ENCODE measurements at places on chromosomes 7 and 10.

GRCh38 chr10:1289591-1289990 lies 233.4 kb downstream of the WDR37 start:
- DNase-seq, result no peak

GRCh38 chr7:40306596-40306995 lies 171.8 kb downstream of the SUGCT start:
- no peak for DNase-seq

DNA sequence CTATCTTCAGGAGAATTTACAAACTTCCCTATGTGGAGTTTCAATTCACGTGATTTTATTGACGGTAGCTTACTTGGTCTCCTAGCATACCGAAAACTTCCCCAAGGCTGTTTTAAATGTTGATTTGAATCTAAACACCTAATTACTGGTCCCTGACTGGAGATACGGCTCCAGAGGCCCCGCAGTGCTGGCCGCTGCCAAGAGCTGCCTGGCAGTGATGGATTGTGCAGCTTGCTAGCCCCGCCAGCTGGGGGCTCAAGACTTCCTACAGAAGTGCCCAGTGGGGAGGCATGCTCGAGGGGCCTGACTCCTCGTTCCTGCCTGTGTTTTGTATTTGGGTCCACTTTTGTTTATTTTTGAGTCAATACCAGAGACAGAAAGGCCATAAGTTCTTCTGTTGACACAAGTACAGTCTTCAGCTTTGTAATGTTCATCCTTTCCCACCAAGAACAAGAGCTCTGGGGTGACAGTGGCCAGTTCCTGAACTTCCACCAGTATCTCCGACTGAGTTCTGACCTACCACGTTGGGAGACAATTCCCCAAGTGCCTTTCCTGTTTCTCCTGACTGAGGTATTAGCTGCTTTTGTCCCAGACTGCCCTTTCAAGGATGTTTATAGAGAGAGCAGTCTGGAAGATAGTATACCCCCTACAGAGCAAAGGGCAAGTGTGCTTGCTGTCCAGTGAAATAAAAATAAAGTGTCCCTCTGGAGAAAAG lies 80.7 kb upstream of the CXCL12 start:
- DNase-seq, result no peak

DNA sequence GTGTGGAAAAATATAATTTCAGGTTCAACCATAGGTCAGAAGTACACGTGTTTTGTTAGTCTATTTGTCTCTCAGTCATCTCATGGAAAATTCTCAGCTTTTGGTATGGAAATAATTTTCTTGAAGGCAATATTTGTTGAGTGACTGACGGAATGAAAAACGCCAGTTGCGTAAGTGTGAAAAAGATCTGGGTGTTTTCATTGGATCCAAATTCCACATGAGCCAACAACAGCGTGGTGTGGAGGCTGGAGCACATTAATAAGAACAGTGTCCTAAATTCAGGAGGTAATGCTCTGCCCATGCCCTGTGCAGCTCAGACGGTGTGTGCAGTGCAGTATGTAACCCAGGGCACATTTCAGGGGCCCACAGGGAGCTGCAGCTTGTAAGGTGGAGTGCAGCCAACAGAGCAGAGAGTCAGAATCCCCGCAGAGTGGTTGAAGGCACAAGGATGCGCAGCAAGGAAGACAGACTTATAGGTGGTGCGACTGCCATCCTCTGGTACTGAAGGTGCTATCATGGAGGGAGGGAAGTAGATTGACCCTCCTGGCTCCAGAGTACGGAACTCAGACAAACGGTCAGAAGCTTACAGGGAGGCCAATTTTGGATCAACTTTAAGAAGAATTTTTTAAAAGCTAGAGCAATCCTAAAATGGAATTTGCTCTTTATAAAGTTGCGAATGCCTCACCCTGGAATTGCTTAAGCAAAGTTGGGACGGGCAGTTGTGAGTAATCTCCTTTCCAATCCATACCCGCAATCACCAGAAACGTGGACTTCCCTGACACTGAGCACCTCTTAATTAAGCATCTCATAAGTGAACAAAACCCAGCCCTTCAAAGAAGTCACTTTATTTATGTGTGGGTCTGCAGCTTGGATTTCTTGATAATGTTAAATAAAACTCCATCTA lies 38.0 kb downstream of the EGFR start:
- DNase-seq, result no peak

DNA sequence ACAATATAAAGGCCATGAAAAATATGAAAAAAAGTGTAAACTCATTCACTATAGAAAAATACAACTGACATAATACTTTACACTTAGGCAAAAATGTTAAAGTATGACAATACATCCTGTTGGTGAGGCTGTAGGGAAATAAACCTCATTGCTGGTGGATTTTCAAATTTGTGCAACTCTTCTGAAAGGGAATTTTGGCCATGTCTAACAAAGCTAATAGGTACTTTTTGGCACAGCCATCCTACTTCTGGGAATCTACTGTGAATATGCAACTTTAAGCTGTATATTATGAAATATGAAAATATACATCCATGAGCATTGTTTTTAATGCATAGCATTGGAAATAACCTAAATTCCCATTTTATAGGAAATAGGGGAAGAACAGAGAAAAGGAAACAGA lies 13.4 kb upstream of the COA1 start:
- no peak for DNase-seq

DNA sequence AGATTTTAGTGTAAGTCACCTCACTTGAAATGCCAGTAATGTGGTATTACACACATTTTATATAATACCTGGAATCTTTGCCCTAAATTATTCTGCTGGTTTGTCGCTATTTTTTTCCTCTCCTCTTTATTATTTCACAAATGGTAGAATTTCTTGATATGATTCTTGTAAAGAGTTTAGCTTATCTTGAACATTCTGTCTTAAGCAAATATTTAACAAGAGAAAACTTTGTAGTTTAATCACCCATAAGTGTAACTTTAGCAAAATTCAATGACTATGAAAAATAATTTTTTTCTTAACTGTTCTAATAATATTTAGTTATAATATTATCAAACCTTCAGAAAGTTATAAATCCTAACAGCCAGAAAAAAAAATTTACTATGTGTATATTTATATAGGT lies 56.7 kb downstream of the NHLRC2 start:
- no peak for DNase-seq

DNA sequence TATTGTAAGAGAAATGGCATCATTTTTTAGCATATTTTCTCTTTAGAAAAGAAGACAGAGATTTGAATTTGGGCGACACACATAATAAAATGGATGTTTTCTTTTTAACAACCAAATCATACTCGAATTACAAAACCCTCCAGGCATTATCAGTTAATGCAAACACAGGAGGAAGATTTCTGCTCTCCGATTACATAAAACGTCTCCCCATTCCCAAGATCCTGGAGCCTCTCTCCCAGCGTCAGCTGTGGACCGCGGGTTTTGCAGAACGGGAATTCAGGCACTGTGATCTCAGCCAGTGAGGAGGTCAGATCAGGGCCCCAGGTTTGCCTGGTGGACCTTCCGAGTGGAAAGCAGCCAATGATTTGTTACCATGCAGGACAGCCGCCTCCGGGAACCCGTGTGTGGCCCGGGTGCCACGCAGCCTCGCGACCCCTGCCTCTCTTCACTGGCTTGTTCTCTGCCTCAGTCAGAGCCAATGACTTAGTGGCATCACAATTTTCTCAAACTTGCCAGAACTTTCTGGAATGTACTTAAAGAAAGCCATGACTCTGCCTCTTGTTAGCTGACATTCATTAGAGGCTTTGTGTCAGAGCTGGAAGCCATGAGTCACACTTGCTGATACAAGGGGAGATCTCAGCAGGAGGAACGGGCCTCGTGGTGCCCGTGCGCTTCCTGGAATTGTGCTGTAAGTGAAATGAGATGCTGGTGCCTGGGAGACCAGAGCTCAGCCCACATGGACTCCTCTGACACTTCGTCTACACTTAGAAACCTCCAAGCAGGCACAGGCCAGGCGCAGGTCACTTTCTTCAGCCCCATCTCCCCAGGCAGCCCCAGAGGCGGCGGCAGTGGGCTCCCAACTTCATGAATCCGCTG lies 246.1 kb downstream of the KLF6 start:
- DNase-seq, result no peak

DNA sequence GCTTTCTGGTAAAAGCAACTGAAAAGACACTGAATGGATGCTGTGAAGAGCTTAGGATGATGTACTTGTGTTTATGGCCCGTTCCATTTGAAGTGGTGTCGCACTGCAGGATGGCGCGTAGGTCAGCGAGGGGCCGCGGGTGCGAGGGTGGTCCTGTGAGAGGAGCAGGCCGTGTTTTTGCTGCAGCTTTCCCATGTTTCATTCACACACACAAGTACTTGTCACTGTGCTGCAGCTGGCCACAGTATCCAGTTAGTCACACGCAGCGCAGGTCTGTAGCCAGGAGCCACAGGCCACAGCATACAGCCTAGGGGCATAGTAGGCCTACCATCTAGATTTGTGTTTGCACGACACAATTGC lies 23.2 kb downstream of the WIPI2 start:
- DNase-seq, result no peak

DNA sequence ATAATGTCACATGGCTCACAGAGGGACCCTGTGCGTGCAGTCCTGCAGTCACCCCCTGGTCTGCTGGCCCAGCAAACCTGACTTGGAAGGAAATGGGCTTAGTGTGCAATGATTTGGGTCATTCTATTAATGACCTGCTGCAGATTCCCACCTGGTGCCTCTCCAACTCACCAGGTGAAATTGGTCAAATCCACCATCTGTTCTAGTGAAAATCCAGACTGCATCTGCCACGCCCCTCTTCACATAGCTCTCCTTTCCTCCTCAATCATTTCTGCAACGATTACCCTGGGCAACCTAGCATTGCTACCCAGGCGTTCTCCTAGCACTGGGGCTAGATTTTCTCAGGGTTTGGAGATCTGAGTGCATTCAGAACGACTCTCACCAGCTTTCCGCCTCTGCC lies 29.4 kb downstream of the SRRM3 start:
- DNase-seq, result no peak

GRCh38 chr7:99997545-99998137 lies 17.8 kb upstream of the ZKSCAN1 start:
- DNase-seq, result peak; percentile 32

GRCh38 chr10:130242513-130242912 lies 106.3 kb downstream of the GLRX3 start:
- no peak for DNase-seq

Measured in stimulated activated CD8-positive, alpha-beta memory T cell treated with anti-CD3 and anti-CD28 coated beads, Interleukin-15, amount 100 ng/mL, for 1 hour (primary cell).